Pulmonary artery endothelial cell (primary cell): ENCODE measurements at places on chromosomes 13 and 19.

DNA sequence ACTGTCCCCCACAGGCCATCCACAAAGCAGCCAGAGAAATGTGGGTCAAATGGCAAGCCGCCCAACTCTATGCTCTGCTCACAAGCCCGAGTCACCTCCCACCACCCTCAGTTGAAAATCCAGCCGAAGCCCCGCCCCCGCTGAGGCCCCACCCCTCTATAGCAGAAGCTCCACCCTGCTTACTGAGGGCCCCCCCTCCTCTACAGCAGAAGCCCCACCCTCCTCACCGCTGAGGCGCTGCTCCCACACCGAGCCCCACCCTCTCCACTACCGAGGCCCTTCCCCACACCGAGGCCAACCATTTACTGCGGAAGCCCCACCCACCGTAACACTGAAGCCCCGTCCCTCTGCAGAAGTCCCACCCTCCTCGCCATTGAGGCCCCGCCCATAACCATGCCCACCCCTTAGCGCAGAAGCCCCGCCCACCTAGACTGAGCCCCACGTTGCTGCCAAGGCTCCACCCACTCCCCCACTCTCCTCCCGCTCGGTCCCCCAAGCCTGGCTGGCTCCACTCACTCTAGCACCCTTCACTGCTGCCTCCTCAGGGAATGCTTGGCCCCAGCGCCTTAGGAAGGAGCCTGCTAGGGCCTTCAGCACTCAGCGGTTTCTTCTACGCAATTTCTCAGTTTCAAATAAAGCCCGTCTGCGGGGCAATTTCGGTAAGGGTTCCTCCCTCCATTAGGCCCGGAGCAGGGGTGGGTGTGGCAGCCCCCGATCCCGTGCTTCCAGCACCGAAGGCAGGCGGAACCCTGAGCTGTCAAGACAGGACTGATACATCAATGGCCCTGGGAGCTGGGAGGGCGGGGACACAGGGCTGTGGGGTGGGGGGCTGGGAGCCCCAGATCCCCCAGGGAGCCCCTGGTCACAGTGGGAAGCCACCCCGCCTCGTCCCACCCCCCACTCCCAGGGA is 9.0 kb upstream of the MYDGF start:
- DNase-seq = no peak

- no peak for DNase-seq
Measured at GRCh38 chr19:46785980-46786235, 2.5 kb downstream of the SLC1A5 start.

GRCh38 chr13:50941146-50941545 is 31.6 kb downstream of the RNASEH2B start:
- DNase-seq = no peak

GRCh38 chr19:10379880-10380312 is 476 bp downstream of the TYK2 start:
- DNase-seq = no peak

GRCh38 chr13:27955014-27955591 is 14.0 kb downstream of the CDX2 start:
- DNase-seq = no peak

DNA sequence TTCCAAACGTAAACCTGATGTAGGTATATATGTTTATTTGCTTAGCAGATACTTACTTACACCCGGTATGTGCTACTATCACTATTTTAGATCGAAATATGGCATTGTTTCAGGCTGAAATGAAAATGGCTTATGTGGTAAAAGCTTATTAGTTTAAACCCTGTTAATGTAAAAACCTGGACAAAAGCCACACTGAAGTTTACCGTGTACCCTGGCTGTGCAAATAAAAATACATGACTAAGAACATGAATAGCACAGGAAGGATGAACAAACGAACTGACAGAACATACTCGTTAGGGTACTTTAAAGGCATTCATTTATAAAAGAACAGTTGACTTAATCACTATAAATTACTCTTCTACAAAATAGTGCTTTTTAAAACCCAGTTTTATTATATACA is 6.6 kb downstream of the CLDN10 start:
- no peak for DNase-seq

DNA sequence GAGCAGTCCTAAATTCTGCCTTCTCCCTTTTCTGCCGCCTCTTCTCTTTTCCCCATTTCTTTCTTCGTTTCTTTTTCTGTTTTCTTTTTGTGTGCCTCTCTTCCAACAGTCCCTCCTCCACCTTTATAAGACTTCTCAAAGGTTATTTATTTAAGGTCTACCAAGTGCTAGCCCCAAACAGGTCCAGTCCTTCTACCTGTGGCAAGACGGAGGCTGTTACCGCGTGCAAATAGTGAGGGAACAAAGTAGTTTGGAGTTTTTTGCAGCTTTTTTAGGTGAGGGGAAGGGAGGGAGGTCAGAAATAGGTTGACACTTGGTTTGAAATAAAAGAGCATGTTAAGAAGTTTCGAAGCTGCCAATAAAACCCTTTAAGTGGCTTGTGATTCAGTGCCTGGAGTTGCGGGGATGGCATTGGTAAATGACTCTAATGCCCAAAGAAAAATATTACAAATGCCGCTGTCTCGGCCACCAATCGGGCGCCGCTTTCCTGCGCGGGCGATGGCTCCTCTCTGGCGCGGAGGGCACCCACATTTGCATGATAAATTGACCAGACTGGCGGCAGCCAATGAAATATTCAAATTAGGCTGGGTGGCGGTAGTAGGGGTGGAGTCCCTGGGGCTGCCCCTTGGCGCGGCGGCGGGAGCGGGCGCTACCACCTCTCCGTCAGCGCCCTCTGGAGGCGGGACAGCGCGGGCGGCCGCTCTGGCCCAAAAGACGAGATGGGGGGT is 7.5 kb upstream of the TSHZ3 start:
- DNase-seq = no peak

GRCh38 chr19:7340959-7341837 is 7.5 kb upstream of the ARHGEF18 start:
- DNase-seq = no peak

- DNase-seq = no peak
Measured at GRCh38 chr19:16899566-16900075, 10.8 kb downstream of the F2RL3 start.
